ENCODE measurements at places on chromosomes 6 and 20.

GRCh38 chr6:163320804-163321203 is 93.7 kb upstream of the QKI start:
- H3K36me3 ChIP-seq: no peaks in the 10 kb centered on the region
- no peak overlapping the region for H3K4me3 ChIP-seq
- H3K27ac ChIP-seq: no peak overlapping the region
- DNase-seq: no peak
- no peaks in the 10 kb centered on the region for H3K4me1 ChIP-seq

DNA sequence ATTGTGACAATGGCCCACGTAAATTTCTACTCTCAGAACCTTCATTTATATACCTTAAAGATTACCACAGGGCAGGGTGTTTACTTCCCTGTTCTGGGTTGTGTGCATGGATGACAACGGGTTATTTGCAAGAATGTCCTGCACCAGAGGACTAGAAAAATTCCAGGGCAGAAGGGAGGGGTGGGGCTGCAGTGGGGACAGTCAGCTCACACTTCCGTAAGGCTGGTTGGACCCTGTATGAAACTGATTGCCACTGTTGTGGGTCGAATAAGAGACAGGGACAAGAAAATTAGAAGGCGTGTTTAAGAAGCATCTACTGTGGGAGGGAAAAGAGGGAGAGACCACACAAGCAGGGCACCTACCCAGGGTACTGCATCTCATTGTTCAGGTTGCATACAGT is 96.5 kb downstream of the SNAP25 start:
- no peaks in the 10 kb centered on the region for H3K36me3 ChIP-seq
- H3K4me3 ChIP-seq: no peak overlapping the region
- no peak overlapping the region for H3K27ac ChIP-seq

- no peaks in the 10 kb centered on the region for H3K27me3 ChIP-seq
- H3K4me3 ChIP-seq: peak overlapping the region; percentile 81
- peaks cover 23% of the 10 kb centered on the region for H3K36me3 ChIP-seq
- peak overlapping the region; percentile 91 for H3K27ac ChIP-seq
- peaks cover 93% of the 10 kb centered on the region for H3K4me1 ChIP-seq
- DNase-seq: peak; percentile 58
Observed at GRCh38 chr20:38880952-38881735, 45.1 kb upstream of the FAM83D start.

DNA sequence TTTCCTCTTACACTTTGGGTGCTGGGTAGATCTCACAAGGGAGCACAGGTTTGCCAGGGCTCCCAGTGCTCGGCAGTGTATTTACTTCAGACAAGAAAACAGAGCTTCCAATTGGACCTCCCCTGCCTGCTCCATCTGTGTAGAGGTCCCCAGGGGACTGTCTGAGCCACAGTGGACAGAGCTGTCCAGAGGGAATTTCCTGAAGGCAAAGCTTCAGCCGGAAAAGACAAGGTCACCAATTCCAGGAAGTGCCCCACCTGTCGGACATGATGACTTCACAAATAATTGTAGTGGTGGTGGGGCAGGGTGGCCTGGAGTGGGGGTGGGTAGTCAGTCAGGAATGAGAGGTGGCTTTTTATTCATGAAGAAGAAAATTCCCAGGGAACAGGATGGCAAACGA is 18.6 kb downstream of the ADGRF5 start:
- H3K27ac ChIP-seq: no peak overlapping the region
- no peaks in the 10 kb centered on the region for H3K36me3 ChIP-seq
- no peak overlapping the region for H3K4me3 ChIP-seq
- DNase-seq: no peak
- H3K4me1 ChIP-seq: no peaks in the 10 kb centered on the region
- peaks cover 3% of the 10 kb centered on the region for H3K27me3 ChIP-seq

- DNase-seq: no peak
- no peak overlapping the region for H3K27ac ChIP-seq
- H3K4me3 ChIP-seq: no peak overlapping the region
- no peaks in the 10 kb centered on the region for H3K4me1 ChIP-seq
Observed at GRCh38 chr6:112466373-112467151, 119.4 kb downstream of the RFPL4B start.

DNA sequence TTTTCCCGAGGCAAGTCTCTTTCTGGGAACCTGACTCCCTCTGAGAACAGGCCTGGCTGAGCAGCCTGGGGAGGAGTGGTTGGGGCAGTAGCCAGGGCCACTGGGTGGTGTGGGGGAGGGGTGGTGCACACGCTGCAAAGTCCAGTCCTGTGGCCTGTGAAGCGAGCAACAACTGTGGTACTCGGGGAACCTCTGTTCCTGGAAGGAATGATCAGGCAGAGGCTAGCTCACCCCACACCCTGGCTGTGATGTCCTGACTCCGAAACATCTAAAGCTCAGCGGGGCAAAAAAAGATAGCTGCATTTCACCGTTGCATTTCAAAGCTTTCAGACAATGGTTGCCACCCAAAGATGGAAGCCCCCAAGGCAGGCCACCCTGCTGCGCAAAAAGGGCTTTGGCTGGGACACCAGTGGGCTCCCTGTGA is 25.5 kb downstream of the PCK1 start:
- no peak overlapping the region for H3K27ac ChIP-seq
- no peaks in the 10 kb centered on the region for H3K36me3 ChIP-seq
- no peak for DNase-seq
- no peak overlapping the region for H3K4me3 ChIP-seq
- H3K27me3 ChIP-seq: peaks cover 39% of the 10 kb centered on the region
- no peaks in the 10 kb centered on the region for H3K4me1 ChIP-seq

DNA sequence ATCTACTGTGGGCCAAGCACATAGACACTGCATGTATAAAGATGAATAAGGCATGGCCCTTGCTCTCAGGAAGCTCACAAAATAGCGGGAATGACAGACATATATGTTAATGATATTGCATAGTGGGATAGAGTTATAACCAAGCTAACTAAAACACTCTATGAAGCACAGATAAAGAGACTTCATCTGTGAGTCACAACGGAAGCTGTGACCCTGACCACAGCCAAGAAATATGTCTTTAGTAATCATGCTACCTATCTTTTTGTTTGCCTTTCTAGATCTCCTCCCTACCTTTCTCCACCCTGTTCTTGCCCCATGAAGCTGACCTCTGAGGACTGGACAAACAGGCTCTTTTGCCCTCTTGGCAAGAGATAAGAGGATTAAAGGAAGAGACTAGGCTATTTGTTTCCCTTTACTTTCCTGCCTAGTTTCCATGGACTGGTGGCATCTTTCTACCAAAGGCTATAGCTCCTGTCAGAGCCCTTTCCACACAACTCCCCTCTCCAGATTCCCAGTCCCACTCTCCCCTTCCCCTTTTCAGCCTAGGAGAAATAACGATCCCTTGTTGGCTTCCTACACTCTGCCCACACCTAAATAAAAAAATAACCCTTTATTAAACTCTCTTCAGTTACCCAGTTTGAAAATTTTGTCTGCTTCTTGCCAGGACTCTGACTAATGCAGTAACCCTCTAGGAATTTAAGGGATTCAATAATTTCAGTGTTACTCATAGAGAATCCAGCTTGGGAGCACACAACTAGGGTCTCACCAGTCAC is 504.9 kb upstream of the MARCKS start:
- no peaks in the 10 kb centered on the region for H3K36me3 ChIP-seq
- no peak overlapping the region for H3K27ac ChIP-seq
- no peak overlapping the region for H3K4me3 ChIP-seq
- peaks cover 3% of the 10 kb centered on the region for H3K27me3 ChIP-seq
- no peaks in the 10 kb centered on the region for H3K4me1 ChIP-seq
- no peak for DNase-seq

DNA sequence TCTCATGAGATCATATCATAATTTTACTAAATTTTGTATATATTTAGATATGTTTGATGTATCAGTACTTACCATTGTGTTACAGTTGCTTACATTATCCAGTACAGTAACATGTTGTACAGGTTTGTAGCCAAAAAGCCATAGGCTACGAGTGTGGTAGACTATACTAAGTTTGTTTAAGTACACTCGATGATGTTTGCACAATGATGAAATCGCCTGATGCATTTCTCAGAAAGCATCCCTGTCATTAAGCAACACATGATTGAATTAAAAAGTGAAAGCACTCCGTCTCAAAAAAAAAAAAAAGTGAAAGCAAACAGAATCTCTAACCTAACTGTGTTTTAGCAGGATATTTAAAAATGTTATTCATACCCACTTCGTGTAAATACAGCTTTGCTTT is 104.9 kb upstream of the TFAP2D start:
- H3K36me3 ChIP-seq: no peaks in the 10 kb centered on the region
- H3K4me1 ChIP-seq: no peaks in the 10 kb centered on the region
- H3K27me3 ChIP-seq: no peaks in the 10 kb centered on the region
- H3K27ac ChIP-seq: no peak overlapping the region

DNA sequence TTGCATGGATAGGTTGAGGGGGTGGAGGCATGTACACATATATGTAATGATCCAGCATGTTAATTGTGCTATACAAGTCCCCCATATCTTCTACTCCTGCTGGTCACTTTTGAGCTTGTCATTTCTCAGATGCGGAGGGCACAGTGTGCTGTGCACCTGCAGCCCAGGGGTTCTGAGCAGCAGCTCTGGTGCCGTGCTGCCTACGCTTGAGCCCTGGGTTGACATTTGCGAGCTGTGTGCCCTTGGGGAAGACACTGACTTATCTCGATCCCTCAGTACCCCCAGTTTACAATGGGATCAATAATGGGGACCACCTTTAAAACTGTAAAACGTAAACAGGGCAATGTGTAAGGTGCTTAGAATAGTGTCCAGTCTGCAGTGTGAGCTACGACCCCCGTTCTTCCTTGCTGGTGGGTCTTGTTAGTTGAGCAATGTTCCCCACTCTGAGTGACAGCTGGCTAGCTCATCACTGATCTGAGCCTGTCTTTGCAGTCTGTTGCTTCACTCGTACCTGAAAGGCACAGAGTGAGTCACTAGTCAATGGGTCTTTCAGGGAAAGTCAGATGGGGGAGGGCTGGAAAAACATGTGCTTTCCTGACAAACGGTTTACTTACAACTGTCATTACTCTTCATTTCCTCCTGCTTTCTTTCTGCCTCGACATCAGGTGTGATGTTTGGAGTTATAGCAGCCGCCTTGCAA is 91.7 kb downstream of the SLC2A10 start:
- H3K27ac ChIP-seq: no peak overlapping the region
- H3K4me1 ChIP-seq: no peaks in the 10 kb centered on the region
- no peaks in the 10 kb centered on the region for H3K36me3 ChIP-seq
- no peak overlapping the region for H3K4me3 ChIP-seq

DNA sequence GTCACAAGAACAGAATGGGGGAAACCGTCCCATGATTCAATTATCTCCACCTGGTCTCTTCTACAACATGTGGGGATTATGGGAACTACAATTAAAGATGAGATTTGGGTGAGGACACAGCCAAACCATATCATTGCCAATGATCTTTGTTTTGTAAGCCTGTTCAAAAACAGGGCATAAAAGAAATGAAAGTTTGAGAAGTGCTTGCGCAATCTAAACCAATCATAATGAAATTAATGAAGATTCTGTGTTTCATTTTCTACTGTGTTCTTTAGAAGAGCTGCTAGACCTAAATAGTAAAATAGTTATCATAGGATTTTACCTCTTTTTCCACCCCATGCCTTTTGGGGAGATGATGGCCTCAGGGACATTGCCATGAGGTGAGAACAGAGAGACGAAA is 761.3 kb downstream of the HDGFL1 start:
- no peaks in the 10 kb centered on the region for H3K4me1 ChIP-seq
- DNase-seq: no peak

- H3K27ac ChIP-seq: no peak overlapping the region
- no peaks in the 10 kb centered on the region for H3K4me1 ChIP-seq
- H3K27me3 ChIP-seq: no peaks in the 10 kb centered on the region
- peaks cover 34% of the 10 kb centered on the region for H3K36me3 ChIP-seq
Observed at GRCh38 chr20:25302596-25302995, 54.7 kb downstream of the PYGB start.

DNA sequence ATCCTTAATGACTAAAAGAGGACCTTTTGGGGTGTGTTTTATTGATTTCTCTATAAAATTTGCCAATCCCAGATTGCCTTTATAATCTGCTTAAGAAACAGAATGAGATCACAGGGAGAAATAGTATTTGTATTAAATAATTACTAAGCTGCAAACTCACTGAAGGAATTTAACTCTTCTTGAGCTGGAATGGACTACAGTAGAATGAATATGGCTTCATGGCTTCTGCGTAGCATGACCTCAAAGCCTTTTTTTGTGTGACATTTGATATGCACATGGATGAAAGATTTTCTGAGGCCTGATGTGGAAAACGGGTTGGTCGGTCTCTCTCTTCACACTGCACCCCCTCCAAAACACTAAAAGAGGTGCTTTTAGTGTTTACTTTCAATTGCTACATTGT is 115.9 kb downstream of the QKI start:
- H3K4me1 ChIP-seq: peaks cover 63% of the 10 kb centered on the region
- H3K27ac ChIP-seq: no peak overlapping the region
- peaks cover 4% of the 10 kb centered on the region for H3K36me3 ChIP-seq
- DNase-seq: no peak

- H3K27ac ChIP-seq: no peak overlapping the region
- no peaks in the 10 kb centered on the region for H3K4me1 ChIP-seq
- peaks cover 41% of the 10 kb centered on the region for H3K36me3 ChIP-seq
Observed at GRCh38 chr20:35387334-35387733, 24.4 kb downstream of the UQCC1 start.

GRCh38 chr6:152004036-152004566 is 196.6 kb downstream of the ESR1 start:
- H3K27ac ChIP-seq: no peak overlapping the region
- no peaks in the 10 kb centered on the region for H3K27me3 ChIP-seq
- H3K4me3 ChIP-seq: no peak overlapping the region
- peaks cover 6% of the 10 kb centered on the region for H3K4me1 ChIP-seq
- H3K36me3 ChIP-seq: no peaks in the 10 kb centered on the region

GRCh38 chr6:110951986-110952794 is 6.3 kb upstream of the GTF3C6 start:
- H3K27ac ChIP-seq: no peak overlapping the region
- H3K36me3 ChIP-seq: no peaks in the 10 kb centered on the region
- peaks cover 2% of the 10 kb centered on the region for H3K4me1 ChIP-seq
- DNase-seq: no peak
- no peak overlapping the region for H3K4me3 ChIP-seq

- no peak overlapping the region for H3K4me3 ChIP-seq
- no peak overlapping the region for H3K27ac ChIP-seq
- H3K27me3 ChIP-seq: no peaks in the 10 kb centered on the region
- H3K4me1 ChIP-seq: peaks cover 32% of the 10 kb centered on the region
- no peak for DNase-seq
Observed at GRCh38 chr20:36493051-36493800, 48.1 kb upstream of the MYL9 start.

DNA sequence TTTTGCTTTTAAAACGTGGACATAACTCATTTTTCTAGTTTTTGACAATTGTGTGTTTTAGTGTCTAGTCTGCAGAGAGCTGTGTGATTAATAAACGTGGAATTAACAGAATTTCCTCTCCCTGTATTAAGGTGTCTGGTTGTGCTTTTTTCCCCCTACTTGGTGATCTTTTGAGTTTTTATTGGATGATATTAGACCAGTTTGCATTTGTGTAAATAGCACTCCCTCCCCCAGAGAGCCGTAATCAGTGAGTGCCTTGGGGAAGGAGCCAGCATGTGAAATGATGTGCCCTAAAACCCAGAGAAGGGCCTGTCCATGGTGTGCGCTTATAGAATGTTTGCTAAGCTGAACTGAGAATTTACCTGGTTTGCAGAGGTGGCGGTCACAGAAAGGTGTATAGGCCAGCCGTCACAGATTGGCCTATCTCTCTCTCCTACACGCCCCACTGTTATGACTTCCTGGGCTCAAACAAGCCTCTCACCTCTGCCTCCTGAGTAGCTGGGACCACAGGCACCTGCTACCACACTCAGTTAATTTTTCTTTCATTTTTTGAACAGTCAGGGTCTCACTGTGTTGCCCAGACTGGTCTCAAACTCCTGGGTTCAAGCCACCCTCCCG is 42.4 kb downstream of the ALDH5A1 start:
- peaks cover 39% of the 10 kb centered on the region for H3K36me3 ChIP-seq
- no peak for DNase-seq

- no peaks in the 10 kb centered on the region for H3K4me1 ChIP-seq
- no peak for DNase-seq
- H3K36me3 ChIP-seq: no peaks in the 10 kb centered on the region
- peaks cover 4% of the 10 kb centered on the region for H3K27me3 ChIP-seq
- H3K4me3 ChIP-seq: no peak overlapping the region
Observed at GRCh38 chr6:75363304-75363703, 78.7 kb upstream of the TMEM30A start.
